ENCODE measurements at places on chromosomes 7 and 10.

GRCh38 chr7:75762350-75762917 is 9.6 kb downstream of the CCL26 start:
- DNase-seq = no peak

- no peak for DNase-seq
Measured at GRCh38 chr10:660413-660969, 29.0 kb downstream of the DIP2C start.

DNA sequence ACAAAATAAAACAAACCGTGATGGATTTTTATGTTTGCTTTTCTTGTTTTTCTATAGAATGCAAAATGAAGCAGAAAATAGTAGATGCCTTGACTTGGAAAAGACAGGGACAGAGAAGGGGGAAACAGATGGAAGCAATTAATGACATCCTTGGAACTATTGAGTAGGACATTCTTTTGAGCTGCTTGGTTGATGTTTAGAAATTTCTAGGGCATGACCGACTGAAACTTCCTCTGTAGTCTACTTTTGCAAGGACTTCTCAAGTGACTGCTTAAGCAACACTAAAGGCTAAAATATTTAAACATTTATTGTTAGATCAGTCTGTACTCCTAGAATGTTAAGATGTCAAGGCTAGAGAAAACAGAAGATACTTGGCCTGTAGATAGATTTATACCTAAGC is 49.4 kb downstream of the VCL start:
- no peak for DNase-seq

DNA sequence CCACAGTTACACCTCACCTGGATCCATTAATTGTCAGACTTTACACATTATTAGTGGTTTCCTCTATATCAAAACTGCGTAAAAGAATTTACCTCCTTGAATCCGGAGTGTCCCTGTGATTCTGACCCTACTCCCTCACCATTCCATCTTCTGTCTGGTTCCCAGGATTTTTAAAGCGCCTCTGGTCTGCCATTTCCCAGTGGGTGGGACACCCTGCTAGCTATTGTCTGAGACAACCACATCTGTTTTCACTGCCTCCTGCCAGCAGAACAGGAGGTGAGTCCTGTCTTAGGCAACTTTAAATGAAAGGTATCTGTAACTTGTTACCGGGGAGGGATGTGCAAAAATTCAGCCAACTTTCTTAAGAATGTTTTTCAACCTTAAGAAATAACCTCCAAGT is 2.3 kb downstream of the MACROH2A2 start:
- DNase-seq = no peak

DNA sequence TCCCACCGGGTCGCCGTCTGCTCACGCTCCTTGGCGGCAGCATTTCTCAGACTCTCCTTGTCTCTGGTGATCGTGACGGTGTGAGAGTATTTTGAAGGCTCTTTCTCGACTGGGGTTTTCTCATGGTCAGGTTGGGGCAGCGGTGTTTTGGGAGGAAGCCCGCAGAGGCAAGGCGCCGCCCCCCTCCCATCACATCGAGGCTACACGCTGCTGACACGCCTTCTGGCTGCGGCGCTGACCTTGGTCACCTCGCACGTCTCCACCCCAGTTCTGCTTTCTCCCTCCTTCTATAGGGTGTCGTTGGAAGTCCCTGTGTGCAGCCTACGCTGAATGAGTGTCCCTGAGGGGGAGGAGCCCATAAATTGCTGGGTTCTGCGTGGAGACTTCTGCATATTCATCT is 55.2 kb downstream of the GLRX3 start:
- no peak for DNase-seq

- DNase-seq = no peak
Measured at GRCh38 chr10:26219676-26220075, 3.1 kb downstream of the GAD2 start.

GRCh38 chr10:14240253-14241189 is 90.2 kb downstream of the FRMD4A start:
- DNase-seq = no peak

- DNase-seq = no peak
Measured at GRCh38 chr7:151451156-151451555, 11.2 kb upstream of the CRYGN start.

- DNase-seq = no peak
Measured at GRCh38 chr7:136971776-136972175, 103.3 kb downstream of the CHRM2 start.

GRCh38 chr7:69577221-69577620 is 21.1 kb upstream of the AUTS2 start:
- no peak for DNase-seq

GRCh38 chr10:110081911-110082310 is 74.1 kb downstream of the ADD3 start:
- no peak for DNase-seq

- DNase-seq = no peak
Measured at GRCh38 chr7:142088022-142088714, 23.4 kb upstream of the MGAM2 start.

- no peak for DNase-seq
Measured at GRCh38 chr10:68271196-68271882, 39.4 kb upstream of the ATOH7 start.

DNA sequence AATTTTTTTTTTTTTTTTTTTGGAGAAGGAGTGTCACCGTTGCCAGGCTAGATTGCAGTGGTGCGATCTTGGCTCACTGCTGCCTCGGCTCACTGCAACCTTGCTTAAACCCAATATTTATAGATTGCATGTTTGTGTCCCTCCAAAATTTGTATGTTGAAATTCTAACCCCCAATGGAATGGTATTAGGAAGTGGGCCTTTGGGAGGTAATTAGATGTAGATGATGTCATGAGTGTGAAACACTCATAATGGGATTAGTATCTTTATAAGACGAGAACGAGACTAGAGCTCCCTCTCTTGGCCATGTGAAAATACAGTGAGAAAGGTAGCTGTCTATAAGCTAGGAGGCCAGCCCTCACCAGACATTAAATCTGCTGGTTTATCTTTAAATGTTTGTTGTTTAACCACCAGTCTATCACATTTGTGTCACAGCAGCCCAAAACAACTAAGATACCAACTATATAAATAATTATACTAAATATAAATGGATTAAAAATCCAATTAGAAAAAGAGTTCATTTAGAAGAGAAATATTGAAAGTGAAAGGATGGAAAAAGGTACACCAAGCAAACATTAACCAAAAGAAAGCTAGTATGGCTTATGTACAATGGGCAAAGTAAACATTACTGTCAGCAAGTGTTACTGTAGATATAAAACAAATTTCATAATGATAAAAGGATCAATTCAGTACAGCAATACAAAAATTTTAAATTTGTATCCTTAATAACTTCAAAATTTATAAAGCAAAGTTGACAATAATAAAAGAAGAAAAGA is 9.3 kb downstream of the TCAF1 start:
- no peak for DNase-seq

GRCh38 chr7:157412021-157412443 is 75.2 kb downstream of the DNAJB6 start:
- no peak for DNase-seq

DNA sequence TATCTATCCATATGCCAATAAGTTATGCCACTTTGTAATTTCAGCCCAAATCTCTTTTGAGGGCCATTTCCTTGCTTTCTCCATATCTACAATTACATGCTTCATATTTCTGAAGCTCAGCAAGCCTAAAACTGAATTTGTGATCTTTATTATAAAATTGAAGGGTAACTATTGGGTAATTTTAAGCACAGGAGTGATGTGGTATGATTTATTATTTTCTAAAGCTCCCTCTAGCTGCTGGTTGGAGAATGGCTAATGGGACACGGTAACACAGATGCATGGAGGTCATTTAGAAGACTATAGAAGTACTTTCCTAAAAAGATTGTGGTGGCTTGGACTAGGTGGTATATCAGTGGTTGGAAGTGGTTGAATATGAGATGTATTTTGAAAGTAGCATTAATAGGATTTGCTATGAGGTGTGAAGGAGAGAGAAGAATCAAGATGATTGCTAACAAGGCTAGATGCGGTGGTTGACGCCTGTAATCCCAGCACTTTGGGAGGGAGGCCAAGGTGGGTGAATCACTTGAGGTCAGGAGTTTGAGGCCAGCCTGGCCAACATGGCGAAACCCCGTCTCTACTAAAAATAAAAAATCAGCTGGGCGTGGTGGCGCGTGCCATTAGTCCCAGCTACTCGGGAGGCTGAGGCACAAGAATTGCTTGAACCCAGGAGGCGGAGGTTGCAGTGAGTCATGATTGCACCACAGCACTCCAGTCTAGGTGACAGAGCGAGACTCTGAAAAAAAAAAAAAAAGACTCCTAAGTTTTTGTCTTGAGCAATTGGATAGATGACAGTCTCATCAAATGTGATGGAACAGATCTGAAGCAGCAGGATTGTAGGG is 13.9 kb downstream of the KLHDC10 start:
- DNase-seq = no peak

DNA sequence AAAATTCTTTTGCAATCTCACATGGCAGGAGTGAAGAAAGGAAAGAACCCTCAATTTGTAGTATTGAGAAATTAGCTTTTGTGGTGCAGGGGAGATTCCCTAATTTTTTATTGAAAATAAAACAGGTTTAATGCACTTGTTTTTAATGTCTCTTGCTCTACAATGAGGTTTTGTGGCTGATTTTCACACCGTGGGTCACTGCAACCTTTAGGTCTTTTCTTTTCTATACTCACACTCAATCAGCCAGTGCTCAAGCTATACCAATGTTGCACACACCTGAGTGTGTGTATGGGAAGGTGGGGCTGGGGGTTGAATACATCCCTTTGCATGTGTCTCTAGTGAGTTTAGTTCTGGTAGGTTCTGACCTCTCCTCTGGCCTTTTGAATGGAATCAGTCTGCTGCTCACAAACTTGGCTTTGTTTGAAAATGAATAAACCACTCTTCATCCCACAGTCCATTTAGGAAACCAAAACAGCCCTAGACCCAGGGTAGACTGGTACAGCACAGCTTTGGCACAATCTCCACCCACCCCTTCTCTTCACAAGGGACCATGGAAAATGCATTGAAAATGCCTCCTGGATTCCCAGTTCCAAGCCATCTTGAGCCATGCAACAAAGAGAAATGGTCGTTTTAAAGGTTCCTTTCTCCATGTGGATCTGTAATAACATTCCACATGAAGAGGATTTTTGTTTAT is 411.5 kb downstream of the SFMBT2 start:
- no peak for DNase-seq

DNA sequence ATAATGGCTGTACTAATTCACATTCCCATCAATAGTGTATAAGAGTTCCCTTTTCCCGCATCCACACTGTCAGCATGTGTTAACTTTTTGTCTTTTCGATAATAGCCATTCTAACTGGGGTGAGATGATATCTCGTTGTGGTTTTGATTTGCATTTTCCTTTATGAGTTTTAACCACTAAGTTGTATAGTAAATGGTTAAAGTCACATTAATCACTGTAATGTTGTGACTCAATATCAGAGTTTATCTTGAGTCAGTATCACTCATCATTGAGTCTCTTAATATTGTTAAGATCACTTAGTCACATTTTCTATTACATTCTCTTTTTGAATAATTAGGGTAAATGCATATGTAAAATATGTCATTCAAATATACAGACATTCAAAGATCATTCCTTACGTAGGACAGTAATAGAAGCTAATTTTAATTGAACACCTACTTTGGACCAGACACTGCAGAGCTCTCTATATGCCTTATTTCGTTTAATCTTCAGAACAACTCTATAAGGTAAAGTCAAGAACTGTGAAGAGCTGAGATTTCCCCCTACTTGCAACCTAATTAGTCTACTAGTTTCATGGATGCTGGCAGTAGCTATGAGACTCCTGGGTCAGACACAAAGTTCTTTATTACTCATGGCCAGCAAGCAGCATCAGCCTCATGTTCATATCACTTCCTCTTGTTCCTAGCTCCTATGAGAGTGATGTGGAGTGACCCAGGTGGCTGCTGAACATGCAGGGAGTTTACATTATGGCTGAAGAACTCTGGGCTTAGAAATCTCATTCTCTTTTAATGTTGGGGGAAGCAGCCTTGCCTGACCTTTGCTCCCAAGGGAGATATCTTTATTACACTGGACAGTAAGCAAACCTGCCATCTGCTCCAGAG is 30.5 kb downstream of the CREB5 start:
- DNase-seq = no peak

DNA sequence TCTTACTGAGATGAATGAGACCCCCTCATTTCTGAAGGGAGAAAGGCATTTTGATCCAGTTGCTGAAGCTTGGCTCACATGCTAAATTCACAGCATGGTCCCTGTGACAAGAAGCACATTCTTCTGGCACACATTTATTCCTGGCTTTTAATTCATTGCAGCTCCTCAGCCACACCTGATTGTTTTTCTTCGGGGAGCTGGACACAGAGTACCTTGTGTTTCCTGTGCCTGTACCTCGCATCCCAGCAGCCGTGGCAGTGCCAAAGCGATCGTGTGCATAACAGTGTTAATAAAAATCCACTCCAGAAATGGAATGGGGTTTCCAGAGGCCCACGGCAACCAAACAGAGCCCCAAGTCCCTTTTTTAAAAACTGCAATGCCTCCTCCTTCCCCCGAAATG is 615.3 kb upstream of the MGMT start:
- DNase-seq = no peak

- no peak for DNase-seq
Measured at GRCh38 chr10:74877898-74878297, 51.5 kb downstream of the KAT6B start.

GRCh38 chr10:66321723-66322665 is 603.8 kb upstream of the LRRTM3 start:
- DNase-seq = peak; percentile 66

GRCh38 chr7:90483251-90483650 is 13.8 kb downstream of the PTTG1IP2 start:
- no peak for DNase-seq

DNA sequence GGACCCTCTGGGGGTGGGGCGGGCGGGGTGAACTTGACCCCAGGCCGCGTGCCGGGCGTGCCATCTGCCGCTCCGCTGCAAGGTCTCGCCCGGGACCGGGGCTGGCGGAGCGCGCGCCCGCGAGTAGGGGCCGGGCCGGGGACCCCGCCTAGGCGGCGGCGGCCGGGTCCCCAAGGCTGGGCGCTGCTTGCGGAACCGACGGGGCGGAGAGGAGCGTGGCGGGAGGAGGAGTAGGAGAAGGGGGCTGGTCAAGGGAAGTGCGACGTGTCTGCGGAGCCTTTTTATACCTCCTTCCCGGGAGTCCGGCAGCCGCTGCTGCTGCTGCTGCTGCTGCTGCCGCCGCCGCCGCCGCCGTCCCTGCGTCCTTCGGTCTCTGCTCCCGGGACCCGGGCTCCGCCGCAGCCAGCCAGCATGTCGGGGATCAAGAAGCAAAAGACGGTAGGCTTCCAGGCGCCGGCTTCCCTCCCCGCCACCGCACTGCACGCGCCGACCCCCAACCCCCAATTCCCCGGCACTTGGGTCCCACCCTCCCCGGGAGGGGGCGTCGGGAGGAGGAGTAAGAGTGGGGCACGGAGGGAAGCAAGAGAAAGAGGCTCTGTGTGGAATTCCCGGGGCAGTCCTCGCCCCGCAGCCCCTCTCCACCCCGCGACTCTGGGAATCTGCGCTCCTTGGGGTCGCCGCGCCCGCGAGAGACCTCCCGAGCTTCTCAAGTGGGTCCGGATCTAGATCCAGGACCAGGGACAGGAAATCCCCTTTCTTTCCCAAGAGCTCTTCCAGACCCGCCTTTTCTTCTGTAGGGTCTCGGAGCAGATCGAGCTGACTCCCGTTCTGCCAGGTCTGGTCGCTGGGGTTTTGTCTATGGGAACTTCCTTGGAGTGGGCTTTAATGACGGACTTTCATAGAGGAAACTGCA is at the start of gene PAPSS2:
Gene PAPSS2 (plus strand): TSS at position 308 of the 913 bp plus-strand sequence. CDS start 104 bp downstream, at position 412.
- peak; percentile 79 for DNase-seq
